ENCODE measurements at places on chromosomes 1 and 21.

- DNase-seq, result no peak
Observed at GRCh38 chr1:30040081-30041019, 683.0 kb downstream of the MATN1 start.

DNA sequence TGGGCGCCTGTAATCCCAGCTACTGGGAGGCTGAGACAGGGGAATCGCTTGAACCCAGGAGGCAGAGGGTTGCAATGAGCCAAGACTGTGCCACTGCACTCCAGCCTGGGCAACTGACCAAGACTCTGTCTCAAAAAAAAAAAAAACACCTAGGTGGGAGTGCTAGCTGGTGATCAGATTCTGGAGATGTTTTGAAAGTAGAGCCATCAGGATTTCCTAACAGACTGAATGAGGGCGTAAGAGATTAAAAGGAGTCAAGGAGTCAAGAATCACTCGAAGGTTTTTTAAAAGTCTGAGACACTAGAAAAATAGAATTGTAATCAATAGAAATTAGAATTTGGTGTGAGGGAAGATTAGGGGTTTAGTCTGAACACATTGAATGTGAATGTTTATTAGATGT lies 73.8 kb downstream of the HSF2BP start:
- DNase-seq, result no peak

DNA sequence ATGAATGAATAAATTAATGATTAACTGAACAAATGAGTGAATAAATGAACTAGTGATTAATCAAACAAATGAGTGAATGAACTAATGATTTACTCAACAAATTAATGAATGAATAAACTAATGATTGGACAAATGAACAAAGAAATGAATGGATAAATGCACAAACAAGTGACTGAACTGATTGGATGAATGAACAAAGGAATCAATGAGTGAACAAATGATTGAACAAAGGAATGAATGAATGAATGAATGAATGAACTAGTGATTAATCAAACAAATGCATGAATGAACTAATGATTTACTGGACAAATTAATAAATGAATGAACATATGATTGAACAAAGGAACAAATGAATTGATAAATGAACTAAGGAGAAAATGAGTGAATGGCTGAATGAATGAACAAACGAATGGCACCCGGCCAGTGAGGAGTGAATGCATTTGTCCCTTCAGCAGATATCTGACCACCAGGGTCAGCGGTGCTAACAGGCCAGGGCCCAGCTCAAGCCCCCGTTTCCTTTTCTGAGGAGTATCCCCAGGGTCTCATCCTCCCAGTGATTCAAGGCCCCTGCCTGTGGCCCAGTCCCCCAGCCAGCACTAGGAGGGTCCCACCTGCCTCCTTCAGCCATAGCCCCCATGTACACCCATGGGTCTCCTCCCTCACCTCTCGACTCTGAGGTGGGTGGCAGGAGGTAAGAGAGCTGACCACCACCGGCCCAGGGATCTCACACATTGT lies 49.9 kb downstream of the WNT9A start:
- DNase-seq, result no peak

- DNase-seq, result no peak
Observed at GRCh38 chr21:25313829-25314228, 293.5 kb downstream of the MRPL39 start.

DNA sequence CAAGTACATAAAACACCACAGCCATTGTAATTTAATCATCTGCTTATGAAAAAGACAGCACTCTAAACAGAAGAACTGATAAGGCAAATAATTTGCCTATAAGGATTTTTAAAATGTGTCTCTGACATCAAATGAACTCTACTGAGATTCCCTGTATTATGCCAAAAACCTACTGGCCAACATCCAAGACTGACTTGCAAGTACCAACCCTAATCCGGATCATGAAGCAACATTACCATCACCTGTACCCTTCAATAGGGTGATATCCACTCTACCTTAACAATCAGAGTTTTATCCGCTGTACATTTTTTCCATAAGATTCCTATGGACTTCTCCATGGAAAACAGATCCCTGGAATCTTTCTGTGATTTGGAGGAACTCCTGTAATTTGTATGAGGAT lies 4.6 kb downstream of the RGS7 start:
- peak; percentile 35 for DNase-seq

DNA sequence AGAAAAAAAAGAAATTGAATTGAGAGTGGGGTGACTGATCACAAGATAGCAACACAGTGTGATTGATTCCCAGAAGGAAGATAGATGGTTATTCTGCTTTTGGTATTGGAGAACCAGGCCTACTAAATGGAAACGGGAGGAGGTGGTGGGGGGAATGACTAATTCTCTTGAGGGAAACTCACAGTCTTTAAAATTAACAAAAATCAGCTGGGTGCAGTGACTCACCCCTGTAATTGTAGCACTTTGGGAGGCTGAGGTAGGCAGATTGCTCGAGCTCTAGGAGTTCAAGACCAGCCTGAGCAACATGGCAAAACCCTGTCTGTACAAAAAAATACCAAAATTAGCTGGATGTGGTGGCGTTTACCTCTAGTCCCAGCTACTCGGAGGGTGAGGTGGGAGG lies 134.6 kb upstream of the PDE4B start:
- DNase-seq, result no peak

GRCh38 chr1:117284399-117285215 lies 73.9 kb upstream of the VTCN1 start:
- DNase-seq, result peak; percentile 68

GRCh38 chr1:234730475-234730769 lies 120.4 kb upstream of the IRF2BP2 start:
- no peak for DNase-seq

- DNase-seq, result no peak
Observed at GRCh38 chr1:7198664-7199063, 413.4 kb downstream of the CAMTA1 start.

GRCh38 chr1:208054911-208055379 lies 144.0 kb upstream of the CD34 start:
- no peak for DNase-seq

DNA sequence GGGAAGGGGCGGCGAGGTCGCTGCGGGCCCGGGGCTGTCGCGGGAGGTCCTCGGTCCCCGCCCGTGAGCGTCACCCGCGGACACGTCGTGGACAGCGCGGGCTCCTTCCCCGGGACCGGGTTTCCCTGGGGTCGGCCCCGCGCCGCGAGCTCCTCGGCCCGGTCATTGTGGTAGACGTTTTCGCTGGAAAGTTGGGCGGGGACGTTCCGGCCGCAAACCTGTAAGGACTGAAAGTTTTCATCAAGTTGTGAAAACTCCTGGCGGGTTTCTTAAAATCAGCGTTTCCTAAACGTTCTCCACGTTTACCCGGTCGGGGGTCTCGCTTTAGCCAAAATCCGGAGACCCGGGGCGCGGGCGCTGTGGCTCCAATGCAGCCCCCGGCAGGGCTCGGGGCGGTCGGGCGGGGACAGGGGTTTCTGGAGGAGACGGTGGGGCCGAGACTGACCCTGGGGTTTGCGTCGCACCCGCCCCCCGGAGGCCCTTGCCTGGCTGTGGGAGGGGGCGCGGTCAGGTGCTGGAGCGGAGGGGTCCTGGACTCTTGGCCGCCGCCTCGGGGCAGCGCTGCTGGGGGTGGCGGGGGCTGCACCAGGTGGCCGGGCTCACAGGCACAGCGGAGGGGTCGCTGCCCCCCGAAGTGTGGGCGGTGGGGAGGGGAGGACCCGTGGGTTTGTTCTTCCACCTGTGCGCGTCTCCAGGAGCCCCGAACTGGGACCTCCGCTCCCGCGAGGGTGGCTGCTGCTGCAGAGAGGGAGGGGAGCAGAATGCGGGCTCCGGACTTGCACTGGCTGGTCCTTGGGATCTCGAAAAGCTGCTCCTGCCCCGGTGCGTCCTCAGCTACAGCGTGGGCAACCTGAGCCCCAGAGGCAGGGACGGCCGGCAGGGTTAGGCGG lies 827 bp downstream of the PRKCZ start:
- no peak for DNase-seq

DNA sequence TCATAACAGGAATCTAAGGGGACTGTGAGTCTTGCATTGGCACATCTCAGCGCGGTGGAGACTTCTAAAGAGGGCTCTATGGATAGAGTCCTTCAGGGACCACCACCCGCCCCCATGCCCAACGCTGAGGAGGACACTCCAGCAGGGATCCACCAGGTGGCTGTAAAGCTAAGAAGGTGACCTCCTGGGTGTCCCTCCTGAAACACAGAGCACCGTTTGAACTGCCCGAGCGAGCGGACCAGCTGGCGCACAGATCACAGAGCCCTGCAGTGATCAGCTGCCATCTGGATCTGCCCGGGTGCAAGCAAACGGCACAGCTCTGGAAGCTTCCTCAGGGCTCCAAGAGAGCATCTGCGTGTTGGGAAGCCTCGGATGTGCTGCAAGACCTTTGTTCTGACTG lies 51.3 kb upstream of the LYST start:
- no peak for DNase-seq

GRCh38 chr1:64848803-64849202 lies 103.9 kb downstream of the RAVER2 start:
- DNase-seq, result no peak

DNA sequence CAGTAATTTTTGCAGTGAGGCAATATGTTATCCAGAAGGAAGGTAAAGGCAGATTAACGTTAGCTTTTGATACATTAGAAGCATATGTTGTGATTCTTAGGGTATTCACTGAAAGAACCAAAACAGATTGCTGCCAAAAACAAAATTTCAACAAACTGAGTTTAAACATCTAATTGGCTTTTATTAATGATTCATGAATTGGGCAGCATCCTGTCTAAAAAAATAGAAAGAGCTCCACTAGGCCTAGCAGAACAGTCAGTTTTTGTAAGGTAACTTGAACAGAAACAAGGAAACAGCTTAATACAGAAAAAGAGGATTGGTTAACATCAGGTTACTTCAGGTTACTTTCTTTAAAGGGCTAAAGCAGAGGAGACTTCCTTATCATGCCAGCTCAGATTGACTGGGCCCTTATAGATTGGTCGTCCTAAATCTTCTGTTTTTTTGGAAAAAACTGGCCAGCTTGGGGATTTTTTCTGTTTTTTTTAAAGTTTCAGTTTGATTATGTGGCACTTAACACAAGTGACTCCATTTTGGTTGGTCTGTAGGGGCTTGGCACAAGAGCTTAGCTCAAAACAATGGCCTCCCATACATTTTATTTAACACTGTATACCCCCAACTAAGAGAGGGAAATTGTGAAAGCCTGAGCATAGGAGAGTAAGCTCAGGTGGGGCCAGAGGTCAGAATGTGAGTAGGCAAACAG lies 36.8 kb upstream of the GALNT2 start:
- DNase-seq, result no peak

GRCh38 chr1:7524341-7525337 lies 246.5 kb upstream of the VAMP3 start:
- DNase-seq, result no peak

DNA sequence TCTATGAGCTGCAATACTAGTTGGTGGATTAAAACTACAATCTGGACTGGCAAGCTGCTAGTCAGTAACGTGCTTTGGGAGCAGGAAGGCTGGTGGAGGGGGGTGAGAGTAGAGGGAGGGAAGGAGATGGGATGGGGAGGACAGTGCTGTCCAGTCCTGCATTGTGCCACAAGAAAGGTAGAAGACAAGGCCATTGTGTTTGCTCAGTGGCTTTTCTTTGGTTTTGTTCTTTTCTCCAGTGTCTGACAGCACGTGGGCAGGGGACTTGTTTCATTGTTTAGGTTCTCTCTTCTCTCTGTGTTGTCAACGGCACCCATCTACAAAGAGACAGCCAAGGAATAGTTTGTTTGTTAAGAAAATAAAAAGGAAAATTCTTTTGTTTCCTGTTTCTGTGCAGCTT lies 362.8 kb upstream of the PLXNA2 start:
- DNase-seq, result no peak

- DNase-seq, result no peak
Observed at GRCh38 chr1:197954718-197955418, 37.7 kb downstream of the LHX9 start.

DNA sequence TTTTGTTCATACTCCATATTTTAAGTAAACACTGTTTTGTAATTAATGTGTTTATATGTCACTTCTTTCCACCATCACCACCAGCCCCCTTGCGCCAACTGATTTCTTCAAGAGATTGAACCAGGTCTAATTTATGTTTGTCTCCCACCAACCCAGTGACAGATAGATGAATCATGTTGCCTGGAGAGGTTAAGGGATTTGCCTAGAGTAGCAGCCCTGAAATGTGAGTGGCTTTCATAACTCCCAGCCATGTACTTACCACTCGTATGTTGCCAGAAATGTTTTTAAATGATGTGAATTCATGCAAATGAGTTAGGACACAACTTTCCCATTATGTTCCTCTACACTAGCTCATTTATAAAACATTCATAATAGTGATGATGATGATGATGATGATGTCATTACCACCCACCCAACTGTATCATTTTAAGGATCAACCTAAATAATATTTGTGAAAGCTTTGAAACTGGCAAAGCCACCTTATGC lies 86.9 kb downstream of the LRRC8D start:
- no peak for DNase-seq

GRCh38 chr1:40803902-40804301 lies 20.3 kb downstream of the KCNQ4 start:
- DNase-seq, result no peak

- DNase-seq, result no peak
Observed at GRCh38 chr1:172600615-172601014, 58.3 kb upstream of the FASLG start.

DNA sequence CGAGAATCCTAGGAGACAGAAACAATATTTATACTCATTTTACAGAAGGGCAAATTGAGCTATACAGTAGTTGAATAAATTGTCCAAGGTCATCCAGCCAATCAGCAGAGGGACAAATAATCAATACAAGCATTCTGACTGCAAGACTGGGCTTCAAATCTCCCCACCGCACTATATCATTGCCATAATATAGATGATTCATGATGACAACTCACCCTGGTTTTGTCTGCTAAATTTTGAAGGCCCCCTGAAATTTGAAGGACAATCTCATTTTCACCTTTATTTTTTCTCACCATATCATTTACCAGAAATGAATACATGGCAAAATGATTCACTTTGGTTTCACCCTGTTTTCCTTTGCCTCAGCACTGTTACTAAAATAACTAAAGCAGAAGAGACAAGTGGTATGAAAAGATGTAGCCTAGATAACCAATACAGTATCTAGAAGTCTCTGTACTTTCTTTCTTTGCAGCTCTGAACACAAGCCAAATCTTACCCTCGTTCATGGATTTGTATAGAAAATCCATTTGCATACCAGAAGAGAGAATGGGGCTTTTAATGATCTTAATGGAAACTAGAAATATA lies 292.5 kb downstream of the TTLL7 start:
- DNase-seq, result no peak

- peak; percentile 59 for DNase-seq
Observed at GRCh38 chr1:222777463-222777862, 37.4 kb upstream of the DISP1 start.

DNA sequence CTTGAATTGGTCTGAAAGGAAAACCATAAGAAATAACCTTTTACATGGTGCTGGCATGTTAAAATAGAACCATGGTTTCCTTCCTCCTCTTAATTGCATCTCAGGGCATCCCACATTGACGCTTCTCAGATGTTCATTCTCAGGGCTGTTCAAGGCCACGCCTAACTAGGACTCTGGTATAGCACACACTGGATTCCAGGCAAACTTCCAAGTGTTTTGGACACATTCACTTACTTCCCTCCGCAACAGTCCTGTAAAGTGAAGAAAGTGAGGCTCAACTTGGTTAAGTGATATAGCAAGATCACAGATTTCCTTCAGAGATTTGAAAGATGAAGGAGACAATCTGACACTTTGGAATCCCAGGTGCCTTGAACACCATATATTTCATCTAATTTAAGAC lies 244.8 kb downstream of the DUSP10 start:
- DNase-seq, result no peak

- peak; percentile 88 for DNase-seq
Observed at GRCh38 chr1:67004176-67004575, 49.8 kb downstream of the SLC35D1 start.

GRCh38 chr1:233869680-233870079 lies 34.8 kb upstream of the SLC35F3 start:
- no peak for DNase-seq
